ENCODE measurements at places on chromosomes 5 and 9.

DNA sequence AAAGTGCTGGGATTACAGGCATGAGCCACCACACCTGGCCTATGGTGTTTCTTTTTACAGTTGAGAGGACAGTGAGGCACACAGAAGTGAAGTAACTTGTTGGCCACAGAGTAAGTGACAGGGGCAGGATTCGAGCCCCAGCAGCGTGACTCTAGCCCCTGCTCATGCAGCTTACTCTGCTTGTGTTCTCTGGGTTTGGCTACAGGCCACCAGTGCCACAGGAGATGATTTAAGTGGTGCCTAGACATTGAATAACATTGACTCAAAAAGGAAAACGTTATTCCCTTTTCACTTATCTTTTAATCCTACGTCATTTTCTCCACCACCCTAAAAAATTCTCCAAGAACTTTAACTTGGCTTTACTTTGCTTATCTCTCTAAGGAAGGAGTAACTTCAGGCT, 61.4 kb downstream of the SNX24 start:
- no peak for DNase-seq
- no peaks in the 10 kb centered on the region for H3K36me3 ChIP-seq
- H3K4me3 ChIP-seq: no peak overlapping the region
- H3K27me3 ChIP-seq: no peaks in the 10 kb centered on the region
- peaks cover 9% of the 10 kb centered on the region for H3K4me1 ChIP-seq
- H3K27ac ChIP-seq: peak overlapping the region; percentile 7

DNA sequence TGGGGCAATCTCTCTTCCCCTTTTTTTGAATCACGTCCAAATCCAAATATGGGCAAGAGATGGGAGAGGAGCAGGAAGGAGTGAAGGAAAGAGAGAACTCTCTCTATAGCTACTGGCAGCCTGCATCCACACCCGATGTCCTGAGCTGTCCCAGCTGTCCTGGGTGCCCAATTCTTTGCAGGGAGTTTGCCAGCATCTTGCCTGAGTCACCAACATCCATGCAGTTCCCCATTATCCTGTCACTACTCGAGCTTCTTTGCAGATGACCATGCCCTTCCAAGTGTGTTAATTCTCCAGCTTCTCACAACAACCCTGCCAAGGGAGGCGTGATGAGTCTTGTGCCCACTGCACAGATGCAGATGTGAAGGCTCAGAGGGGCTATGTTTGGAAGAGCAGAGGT, 127.1 kb downstream of the NSG2 start:
- no peak overlapping the region for H3K27ac ChIP-seq
- no peaks in the 10 kb centered on the region for H3K4me1 ChIP-seq
- peaks cover 10% of the 10 kb centered on the region for H3K27me3 ChIP-seq
- H3K4me3 ChIP-seq: no peak overlapping the region
- DNase-seq: peak; percentile 6

DNA sequence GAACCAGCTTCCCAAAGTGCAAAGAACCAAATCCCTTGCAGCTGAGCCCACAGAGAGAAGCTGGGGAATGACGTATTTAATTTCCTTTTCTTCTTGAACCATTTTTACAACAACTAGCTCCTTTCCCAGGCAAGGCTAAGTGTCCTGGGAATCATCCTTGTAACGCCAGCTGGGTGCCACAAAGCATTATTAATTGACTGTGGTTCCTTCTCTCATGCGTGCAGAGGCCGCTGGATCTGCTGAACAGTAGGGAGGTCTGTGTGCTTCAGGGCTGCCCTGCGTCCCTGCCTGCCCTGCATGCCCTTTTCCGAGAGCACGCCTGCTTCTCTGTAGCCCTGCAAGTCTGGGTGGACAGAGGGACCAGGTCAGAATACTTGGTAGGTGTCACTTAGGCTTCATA, 124.1 kb upstream of the OTULINL start:
- H3K4me3 ChIP-seq: no peak overlapping the region
- no peak for DNase-seq
- H3K27me3 ChIP-seq: no peaks in the 10 kb centered on the region

DNA sequence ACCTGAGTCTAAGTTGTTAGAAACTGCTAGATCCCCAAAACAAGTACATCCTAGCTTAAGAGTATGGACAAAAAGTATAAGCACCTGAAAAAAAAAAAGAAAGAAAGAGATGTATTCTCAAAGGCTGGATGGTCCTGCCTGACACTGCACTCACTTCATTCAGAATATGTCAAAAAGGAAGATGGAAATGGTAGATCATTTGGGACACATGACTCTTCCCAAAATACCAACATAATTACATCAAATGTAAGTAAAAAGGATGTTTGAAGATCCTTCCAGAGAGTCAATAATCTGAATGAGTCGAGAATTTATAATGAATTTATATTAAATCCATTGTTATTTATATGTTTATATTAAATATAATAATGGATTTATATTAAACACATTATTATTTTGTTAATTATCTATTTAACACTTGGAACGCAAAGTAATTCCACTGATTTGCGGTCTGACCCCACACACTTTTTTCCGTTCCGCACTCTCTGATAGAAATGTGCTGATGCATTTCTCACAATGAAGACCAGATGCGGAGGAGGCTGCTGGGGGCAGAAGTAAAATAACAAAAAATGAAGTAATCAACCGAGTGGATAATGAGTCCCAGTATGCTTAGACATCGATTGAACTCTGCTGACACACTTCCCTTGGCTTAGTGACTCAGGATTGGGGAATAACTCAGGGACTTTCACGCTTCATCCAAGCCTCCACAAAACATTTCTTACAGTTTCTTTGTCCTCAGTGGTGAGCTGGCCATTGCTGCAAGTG, 201.2 kb downstream of the ADAMTS12 start:
- H3K4me3 ChIP-seq: no peak overlapping the region
- H3K36me3 ChIP-seq: no peaks in the 10 kb centered on the region
- no peaks in the 10 kb centered on the region for H3K4me1 ChIP-seq
- no peaks in the 10 kb centered on the region for H3K27me3 ChIP-seq

GRCh38 chr9:127923771-127924170, 6.8 kb downstream of the PIP5KL1 start:
- no peak overlapping the region for H3K4me3 ChIP-seq
- H3K4me1 ChIP-seq: peaks cover 6% of the 10 kb centered on the region
- no peaks in the 10 kb centered on the region for H3K36me3 ChIP-seq
- H3K27me3 ChIP-seq: no peaks in the 10 kb centered on the region

GRCh38 chr9:130382636-130383349, 62.0 kb upstream of the ASS1 start:
- no peak overlapping the region for H3K4me3 ChIP-seq
- DNase-seq: no peak
- H3K27me3 ChIP-seq: peaks cover 34% of the 10 kb centered on the region
- H3K4me1 ChIP-seq: no peaks in the 10 kb centered on the region
- H3K27ac ChIP-seq: no peak overlapping the region
- no peaks in the 10 kb centered on the region for H3K36me3 ChIP-seq

DNA sequence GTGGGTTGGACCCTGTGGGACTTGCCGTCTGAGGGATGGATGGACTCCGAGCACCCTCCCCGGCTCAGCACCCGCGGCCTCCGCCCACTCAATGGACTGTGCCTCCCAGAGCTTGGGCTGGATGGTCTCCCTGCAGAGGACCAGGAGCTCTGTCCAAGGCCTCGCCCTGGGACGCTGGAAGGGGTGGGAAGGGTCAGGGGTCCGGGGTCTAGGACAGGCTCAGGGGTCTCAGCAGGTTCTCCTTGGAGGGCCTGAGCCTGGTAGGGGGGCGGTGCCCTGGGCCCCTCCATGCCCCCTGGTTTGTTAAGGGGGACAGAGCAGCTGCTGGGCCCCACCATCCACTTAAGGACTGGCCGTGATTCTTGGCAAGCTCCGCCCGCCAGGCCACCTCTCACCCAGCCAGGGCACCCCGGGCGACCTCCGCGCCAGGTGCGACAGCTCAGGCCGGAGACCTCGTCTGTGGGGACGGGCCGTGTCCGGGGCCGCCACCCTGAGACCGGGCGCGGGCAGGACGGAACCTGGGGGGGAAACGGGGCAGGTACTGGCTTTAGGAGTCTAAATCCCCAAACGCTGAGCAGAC, 29.2 kb downstream of the EXOC3 start:
- peaks cover 18% of the 10 kb centered on the region for H3K4me1 ChIP-seq
- H3K27ac ChIP-seq: peak overlapping the region; percentile 85
- H3K4me3 ChIP-seq: peak overlapping the region; percentile 73
- H3K36me3 ChIP-seq: peaks cover 7% of the 10 kb centered on the region
- DNase-seq: peak; percentile 74

GRCh38 chr5:155655569-155655968, 642.0 kb downstream of the KIF4B start:
- no peak for DNase-seq
- no peaks in the 10 kb centered on the region for H3K4me1 ChIP-seq
- no peak overlapping the region for H3K4me3 ChIP-seq
- no peaks in the 10 kb centered on the region for H3K36me3 ChIP-seq

GRCh38 chr9:129070696-129071525, 10.0 kb upstream of the DOLPP1 start:
- no peaks in the 10 kb centered on the region for H3K27me3 ChIP-seq
- DNase-seq: no peak
- H3K4me3 ChIP-seq: no peak overlapping the region
- H3K27ac ChIP-seq: no peak overlapping the region
- no peaks in the 10 kb centered on the region for H3K4me1 ChIP-seq
- peaks cover 9% of the 10 kb centered on the region for H3K36me3 ChIP-seq

DNA sequence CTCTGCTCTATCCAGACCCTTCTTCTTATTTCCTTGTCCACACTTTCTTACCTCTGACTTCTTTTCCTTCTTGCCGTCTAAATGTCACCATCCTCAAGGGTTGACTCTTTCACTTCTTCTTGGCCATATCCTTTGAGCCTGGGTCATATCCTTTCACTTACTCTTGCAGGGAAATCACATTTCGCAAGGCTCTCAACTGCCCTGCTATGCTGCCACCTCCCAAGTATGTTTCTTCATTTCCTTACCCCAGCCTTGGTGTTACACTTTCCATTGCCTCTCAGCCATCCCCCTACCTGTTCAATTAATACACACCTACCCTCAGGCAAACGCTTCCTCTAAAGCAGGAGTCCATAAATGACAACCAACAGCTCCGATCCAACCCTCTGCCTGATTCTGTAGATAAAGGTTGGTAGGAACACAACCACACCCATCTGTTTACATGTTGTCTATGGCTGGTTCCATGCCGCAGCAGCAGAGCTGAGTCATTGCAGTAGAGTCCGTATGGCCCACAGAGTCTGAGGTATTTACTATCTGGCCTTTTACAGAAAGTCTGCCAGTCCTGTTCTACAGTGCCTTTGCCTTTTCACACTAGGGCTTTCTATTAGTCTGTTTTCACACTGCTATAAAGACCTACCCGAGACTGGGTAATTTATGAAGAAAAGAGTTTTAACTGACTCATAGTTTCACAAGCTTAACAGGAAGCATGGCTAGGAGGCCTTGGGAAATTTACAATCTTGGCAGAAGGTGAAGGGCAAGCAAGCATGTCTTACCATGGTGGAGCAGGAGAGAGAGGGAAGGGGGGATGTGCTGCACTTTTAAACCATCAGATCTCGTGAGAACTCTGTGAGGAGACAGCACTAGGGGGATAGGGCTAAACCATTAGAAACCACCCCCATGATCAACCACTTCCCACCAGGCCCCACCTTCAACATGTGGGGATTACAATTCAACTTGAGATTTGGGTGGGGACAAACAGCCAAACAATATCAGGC, 97.9 kb downstream of the SV2C start:
- no peak overlapping the region for H3K4me3 ChIP-seq
- no peaks in the 10 kb centered on the region for H3K4me1 ChIP-seq
- no peaks in the 10 kb centered on the region for H3K27me3 ChIP-seq
- no peak overlapping the region for H3K27ac ChIP-seq
- H3K36me3 ChIP-seq: no peaks in the 10 kb centered on the region
- no peak for DNase-seq

DNA sequence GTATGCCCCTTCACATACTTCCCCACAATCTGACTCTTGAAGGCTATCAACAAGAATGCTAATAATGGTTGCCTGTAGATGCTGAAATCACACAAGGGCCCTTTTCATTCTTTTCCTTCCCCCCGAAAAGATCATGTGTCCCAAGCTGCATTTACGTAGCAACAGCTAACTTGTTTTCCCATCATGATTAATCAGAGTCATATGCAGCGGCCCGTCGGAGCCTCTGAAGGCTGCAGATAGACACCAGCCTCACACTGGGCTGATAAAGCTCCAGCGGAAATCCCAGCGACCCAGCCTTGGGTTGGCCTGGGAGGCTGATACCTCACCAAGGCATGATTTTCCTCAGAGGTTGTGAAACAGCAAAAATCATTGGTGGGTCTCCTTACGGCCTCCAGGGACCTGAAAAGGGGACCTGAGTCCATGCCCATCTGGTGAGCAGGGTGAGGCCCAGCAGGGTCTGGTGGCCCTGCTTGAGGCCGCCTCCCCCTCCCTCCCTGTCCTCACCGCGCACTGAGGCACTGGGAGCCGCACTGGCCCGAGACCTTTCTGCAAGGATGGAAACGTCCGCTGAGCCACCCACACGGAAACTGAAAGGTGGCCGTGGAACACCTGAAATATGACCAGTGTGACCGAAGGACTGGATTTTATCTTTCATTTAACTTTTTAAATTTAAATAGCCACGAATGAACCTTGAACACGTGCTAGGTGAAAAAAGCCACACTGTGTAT, 114.2 kb upstream of the PHYKPL start:
- H3K4me1 ChIP-seq: no peaks in the 10 kb centered on the region
- H3K27ac ChIP-seq: no peak overlapping the region
- H3K4me3 ChIP-seq: no peak overlapping the region
- DNase-seq: no peak
- H3K27me3 ChIP-seq: no peaks in the 10 kb centered on the region

DNA sequence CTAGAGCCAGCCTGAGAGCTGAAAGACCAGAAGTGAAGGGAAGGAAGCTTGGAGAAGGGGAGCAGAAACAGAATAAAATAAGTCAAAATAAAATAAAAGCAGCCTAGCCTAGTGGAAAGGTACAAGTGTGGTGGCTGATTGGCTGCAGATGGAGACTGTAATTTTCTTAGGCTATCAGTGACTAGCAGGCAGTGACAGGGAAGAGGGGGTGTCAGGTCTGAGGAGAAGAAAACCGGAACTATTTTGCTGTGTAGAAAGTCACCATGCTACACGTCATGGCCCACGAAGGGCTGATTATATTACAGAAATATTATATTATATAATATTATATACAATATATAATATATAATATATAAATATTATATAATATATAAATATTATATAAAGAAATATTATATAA, 98.1 kb upstream of the TAF11L2 start:
- H3K4me3 ChIP-seq: no peak overlapping the region
- no peak overlapping the region for H3K27ac ChIP-seq
- no peak for DNase-seq
- H3K27me3 ChIP-seq: no peaks in the 10 kb centered on the region

GRCh38 chr5:8136271-8136670, 267.3 kb downstream of the MTRR start:
- no peak for DNase-seq
- no peak overlapping the region for H3K4me3 ChIP-seq
- peaks cover 22% of the 10 kb centered on the region for H3K4me1 ChIP-seq
- no peaks in the 10 kb centered on the region for H3K36me3 ChIP-seq

GRCh38 chr5:146588331-146589027, 72.5 kb upstream of the GPR151 start:
- no peak overlapping the region for H3K4me3 ChIP-seq
- no peaks in the 10 kb centered on the region for H3K27me3 ChIP-seq
- no peak for DNase-seq
- peaks cover 15% of the 10 kb centered on the region for H3K36me3 ChIP-seq

Data from tibial artery (tissue), 4 donors.